ENCODE measurements at places on chromosomes 2 and 18. TPM values are rescaled to one million over a fixed set of nuclear protein-coding genes. Genes with fewer than 3 reads are reported as not detected.
A peak's percentile ranks its signal among the peaks of the same experiment; 100 is the strongest.

DNA sequence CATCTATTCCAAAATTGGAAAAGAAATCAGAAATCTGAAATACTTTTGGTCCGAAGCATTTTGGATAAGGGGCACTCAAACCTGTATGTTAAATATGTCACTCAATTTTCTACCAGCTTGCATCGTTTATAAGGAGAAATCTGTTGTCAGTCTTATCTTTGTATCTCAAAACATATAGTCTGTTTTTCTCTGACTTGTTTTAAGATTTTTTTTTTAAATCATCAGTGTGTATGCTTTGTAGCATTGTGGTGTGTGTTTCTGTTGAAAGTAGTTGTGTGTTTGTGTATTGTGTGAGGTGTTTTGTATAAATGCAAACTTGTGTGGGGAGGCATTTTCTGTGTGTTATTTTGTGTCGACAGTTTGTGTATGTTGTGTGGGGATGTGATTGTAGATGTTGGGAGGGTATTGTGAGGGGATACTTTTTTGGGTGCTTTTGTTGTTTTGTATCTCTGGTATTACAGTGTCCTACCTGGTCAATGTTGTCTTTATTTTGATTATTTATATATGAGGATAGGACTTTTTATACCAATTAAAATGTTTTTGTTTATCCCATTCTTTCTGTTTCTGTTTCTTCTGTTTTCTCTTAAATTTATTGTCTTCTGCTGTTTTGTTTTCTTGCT is 30.9 kb downstream of the SMCHD1 start:
- DNase-seq = no peak

DNA sequence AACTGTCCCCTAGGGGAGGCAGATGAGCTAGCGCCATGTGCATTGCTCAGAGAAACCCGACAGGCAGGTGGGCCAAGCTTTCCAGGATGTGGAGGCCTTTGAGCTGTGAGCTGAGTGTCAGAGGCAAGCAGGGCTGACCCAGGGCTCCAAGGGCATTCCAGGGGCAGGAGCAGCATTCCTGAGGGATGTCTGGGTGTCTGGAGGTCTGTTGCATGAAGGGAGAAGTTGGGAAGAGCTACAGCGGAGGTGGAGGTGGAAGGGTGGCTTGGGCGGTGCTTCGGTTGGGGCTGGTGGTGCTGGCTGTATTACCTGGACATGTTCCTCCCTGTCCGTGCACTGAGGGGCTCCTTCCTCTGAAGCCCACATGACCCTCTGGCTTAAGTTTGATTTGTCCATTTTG is 102.8 kb downstream of the RNF144A start:
- no peak for DNase-seq

DNA sequence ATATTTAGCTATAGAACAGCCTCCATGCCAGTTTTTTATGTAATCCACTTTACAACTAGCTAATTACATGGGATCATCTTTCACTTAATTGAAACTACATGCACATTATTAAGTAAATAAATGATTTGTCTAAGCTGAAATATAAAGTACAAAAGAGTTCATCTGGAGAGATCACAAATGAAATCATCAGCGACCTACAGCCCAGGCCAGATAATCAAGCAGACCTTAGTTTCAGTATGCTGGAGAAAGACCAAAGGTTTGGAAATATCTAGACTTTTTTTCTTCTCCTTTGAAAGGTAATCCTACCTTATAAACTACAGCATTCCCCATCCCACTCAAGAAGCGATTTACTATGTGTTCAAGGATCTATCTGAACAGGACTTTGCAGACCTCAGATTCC is 26.5 kb downstream of the FIGN start:
- DNase-seq = no peak

GRCh38 chr2:74001121-74001520 is 16.4 kb downstream of the TET3 start:
- no peak for DNase-seq

DNA sequence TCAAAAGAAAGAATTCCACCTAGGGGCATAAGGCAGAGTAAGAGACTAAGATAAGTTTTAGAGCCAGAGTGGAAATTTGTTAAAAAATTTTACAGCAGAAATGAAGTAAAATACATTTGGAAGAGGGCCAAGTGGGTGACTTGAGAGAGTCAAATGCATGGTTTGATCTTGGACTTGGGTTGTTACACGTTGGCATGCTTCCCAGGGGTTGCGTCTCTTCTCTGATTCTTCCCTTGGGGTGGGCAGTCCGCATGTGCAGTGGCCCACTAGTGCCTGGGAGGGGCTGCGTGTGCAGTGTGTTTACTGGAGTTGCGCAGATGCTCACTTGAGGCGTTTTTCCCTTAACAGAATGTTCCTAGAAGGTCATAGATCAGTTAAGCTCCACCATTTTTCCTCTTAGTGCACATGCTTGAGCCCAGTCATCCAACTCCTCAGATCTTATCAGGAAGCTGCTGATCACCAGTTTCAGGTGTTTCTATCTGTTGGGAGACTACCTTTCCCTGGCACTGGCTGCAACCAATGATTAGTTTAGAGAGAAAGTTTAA is 13.1 kb downstream of the SEH1L start:
- no peak for DNase-seq

- DNase-seq = no peak
These were observed 111.9 kb downstream of the DCC start for GRCh38 chr18:52451851-52452250.

DNA sequence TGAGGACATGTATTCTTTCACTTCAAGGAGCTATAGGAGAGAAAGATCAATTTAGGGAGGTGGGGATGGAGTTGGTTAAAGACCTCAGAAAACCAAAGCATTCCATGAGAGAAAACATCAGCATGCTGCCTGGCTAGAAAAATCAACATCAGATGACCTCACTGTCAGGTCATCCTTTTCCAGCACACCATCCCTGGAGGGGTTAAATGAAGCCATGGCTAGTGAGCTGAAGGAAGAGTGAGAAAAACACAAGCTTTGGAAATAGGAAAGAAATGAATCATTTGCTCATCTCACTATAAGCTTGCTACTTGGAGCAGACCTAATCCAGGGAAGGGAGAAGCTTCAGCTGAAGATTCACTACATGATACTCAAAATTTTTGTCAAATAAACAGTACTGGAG is 109.5 kb upstream of the ITGB6 start:
- DNase-seq = no peak

DNA sequence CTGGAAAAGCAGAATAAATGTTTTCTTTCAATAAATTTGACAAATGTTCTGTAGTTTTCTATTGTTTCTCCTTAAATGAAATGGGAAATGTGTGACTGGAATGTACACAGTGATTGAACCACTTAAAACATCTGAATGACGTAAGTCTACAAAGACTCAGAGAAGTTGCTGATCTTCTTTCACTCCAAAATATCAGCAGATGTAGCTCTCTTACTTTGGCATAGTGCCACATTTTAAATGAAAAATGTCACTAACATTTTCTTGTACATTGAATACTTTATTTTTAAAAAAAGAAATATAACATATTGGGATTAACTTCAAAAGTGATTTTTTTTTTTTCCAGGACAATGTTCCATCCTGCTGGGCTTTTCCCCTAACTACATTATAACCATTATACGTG is 565.6 kb downstream of the TMEM182 start:
- no peak for DNase-seq

- no peak for DNase-seq
These were observed 59.6 kb downstream of the EIPR1 start for GRCh38 chr2:3317871-3318590.

DNA sequence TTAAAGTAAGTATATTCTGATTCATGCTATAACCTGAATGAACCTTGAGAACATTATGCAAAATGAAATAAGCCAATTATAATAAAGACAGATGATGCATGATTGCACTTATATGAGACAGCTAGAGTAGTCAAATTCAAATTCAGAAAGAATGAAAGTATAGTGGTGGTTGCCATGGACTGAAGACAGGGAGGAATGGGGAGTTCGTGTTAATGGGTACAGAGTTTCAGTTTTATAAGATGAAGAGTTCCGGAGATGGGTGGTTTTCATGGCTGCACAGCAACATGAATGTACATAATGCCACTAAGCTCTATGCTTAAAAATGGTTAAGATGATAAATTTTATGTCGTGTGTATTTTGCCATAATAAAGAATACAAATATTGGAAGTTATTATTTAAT is 751.2 kb downstream of the TSN start:
- DNase-seq = no peak

GRCh38 chr2:31268344-31268743 is 34.4 kb downstream of the EHD3 start:
- no peak for DNase-seq

GRCh38 chr2:52000151-52000855 is 968.4 kb upstream of the NRXN1 start:
- no peak for DNase-seq

GRCh38 chr18:12049978-12050811 is 43.4 kb upstream of the ANKRD62 start:
- DNase-seq = no peak

DNA sequence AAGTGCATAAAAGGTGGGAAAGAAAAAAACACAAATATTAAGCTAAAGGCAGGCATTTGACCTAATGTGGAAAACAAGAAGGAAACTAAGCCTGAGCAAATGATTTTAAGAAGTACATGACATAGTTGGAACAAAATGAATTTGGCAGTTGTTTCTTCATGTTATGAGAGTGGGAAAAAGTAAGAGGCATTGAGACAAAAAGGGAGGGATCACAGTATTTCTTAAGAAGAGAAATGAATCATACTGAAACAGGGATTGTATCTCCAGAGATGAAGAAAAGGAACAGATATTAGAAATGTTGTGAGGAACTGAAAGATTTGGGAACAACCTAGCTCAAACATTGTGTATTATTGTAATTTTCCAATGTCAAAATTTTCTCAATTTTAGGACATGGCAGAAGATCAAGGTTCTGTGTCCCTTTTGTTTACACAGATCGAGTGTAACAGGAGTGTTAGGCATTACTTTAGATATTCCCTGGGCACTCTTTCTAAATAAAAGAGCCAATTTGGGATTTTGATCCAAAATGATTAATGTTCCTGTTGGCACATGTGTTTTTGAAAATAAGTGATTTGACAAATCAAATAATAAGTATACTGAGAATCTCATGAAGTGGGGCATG is 98.6 kb downstream of the CALCRL start:
- peak; percentile 9 for DNase-seq

DNA sequence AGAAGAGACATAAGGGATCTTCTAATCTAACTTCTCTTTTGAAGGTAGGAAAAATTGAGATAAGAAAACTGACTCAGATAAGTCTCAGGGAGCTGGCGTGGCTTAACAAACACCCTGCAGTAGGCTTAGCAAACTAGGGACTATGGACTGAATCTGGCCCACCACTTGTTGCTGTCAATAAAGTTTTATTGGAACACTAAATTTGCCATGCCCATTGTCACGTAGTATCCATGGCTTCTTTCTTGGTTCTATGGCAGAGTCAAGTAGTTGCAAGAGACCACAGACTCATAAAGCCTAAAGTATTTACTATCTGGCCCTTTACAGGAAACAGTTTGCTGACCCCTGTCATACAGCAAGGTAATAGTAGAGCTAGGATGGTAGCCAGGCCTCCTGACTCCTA is 24.2 kb downstream of the KCNK3 start:
- no peak for DNase-seq

The VSNL1 gene
- polyA plus RNA-seq = not detected

The FOXD4L1 gene
- polyA plus RNA-seq = 0.02 TPM

The GNLY gene
- polyA plus RNA-seq = not detected

The RAB6C gene
- polyA plus RNA-seq = not detected

The UBE2F gene
- polyA plus RNA-seq = 47.9 TPM

The FOXI3 gene
- polyA plus RNA-seq = not detected

The SIX3 gene
- not detected for polyA plus RNA-seq

The LINC00305 gene
- polyA plus RNA-seq = not detected

The MAP3K19 gene
- polyA plus RNA-seq = not detected

The COL3A1 gene
- 1,450 TPM for polyA plus RNA-seq

The IDH1 gene
- polyA plus RNA-seq = 41.9 TPM

The ALPI gene
- not detected for polyA plus RNA-seq

The ALKAL2 gene
- polyA plus RNA-seq = not detected

The STK17B gene
- polyA plus RNA-seq = 6.1 TPM

The PDCD1 gene
- not detected for polyA plus RNA-seq

The FRZB gene
- 0.23 TPM for polyA plus RNA-seq
